ENCODE measurements at places on chromosomes 2 and 18.

DNA sequence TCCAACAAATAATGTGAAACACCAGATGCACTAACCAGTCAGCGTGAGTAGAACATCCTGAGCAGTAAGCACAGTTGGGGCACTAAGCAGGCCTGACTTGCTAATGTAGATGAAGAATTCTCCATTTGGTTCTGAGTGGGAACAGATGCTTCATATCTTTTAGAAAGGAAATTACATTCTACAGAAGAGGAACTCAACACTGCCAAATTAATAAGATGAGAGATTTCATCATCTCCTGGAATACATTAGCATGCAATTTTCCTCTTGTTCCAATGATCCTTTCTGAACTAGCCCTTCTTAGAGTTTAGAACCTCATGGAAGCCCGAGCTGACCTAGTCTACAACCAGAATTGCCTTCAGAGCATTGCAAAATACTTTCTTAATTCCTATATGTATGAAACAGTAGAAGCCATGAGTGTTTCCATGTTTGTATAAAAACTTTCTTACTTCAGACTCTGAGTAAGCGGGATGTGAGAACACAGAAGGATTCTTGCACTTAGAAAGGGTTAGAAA, 34.8 kb downstream of the COL5A2 start:
- DNase-seq = no peak

GRCh38 chr18:7303316-7304060, 72.6 kb downstream of the LRRC30 start:
- DNase-seq = no peak

GRCh38 chr2:70888923-70889715, 46.6 kb upstream of the ATP6V1B1 start:
- no peak for DNase-seq

DNA sequence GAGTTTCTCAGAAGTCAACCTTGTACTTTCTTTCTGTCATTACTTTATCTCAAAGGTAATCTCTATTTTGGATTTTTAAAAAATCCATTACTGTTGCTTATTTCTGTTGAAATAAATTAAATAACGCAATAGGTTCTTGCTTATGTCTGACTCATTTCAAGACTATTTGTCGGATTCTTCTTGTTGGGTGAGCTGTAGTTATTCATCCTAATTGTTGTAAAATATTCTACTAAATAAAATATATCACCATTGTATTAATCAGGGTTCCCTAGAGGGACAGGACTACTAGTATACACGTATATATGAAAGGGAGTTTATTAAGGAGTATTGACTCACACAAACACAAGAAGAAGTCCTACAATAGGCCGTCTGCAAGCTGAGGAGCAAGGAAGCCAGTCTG, 403.9 kb upstream of the CYRIA start:
- no peak for DNase-seq

DNA sequence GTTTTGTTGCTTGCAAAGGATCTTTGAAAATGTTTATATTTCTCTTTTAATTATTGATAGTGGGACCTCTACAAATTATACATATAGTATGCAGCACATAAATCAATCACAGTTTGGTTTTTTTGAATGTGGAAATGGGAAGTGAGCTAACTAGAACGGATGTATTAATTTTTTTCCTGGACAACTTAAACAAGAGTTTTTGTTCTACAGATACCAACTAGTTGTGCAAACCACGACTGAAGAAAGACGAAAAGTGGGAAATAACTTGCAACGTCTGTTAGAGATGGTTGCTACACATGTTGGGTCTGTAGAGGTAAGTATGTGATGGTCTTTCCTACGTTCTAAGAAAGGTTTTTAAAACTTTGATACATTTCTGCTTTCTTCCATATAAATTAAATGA, 39.2 kb downstream of the NDC80 start:
- no peak for DNase-seq

GRCh38 chr2:128789221-128789620, 470.6 kb upstream of the HS6ST1 start:
- no peak for DNase-seq

DNA sequence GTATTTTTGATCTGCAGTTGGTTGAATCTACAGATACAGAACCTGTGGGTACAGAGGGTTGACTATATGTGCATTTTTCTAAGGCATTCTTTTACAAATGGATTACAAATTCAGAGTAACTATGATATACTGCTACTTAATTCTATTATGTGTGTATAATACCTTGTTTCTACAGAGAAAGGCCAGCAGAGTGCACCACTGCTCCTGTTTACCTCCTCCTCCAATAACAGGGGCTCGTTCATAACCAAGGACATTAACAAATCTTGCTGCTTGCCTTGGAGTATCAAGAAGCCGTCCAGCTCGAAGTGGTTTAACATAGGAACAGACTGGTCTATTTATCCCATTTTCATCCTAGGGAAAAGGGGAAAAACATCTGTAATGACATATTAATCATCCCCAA, 16.4 kb downstream of the CEP76 start:
- DNase-seq = peak; percentile 18

- DNase-seq = no peak
These were observed 257.0 kb downstream of the DPP10 start for GRCh38 chr2:114699423-114699944.

DNA sequence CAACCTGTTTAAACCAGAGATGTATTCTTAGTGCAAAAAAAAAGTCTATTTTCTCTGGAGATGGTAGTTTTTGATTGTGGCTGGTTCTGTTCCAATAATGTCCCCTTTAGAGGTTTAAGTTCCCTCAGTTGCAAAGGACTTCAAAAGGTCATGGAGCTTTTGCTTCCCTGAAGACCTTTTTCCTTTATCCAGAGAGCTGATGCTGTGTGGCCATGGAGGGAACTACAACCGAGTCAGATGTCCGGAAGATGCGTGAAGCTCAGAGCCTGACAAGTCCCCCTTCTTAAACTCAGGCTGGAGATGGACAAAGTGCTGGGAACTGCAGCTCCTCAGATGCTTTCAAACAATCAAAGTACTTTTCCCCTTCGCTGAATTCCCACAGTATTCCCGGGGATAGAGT, 176.1 kb downstream of the TMEM18 start:
- no peak for DNase-seq

GRCh38 chr2:69950241-69950640, 11.2 kb downstream of the ASPRV1 start:
- DNase-seq = no peak

GRCh38 chr2:25417715-25418369, 76.1 kb upstream of the DNMT3A start:
- no peak for DNase-seq

DNA sequence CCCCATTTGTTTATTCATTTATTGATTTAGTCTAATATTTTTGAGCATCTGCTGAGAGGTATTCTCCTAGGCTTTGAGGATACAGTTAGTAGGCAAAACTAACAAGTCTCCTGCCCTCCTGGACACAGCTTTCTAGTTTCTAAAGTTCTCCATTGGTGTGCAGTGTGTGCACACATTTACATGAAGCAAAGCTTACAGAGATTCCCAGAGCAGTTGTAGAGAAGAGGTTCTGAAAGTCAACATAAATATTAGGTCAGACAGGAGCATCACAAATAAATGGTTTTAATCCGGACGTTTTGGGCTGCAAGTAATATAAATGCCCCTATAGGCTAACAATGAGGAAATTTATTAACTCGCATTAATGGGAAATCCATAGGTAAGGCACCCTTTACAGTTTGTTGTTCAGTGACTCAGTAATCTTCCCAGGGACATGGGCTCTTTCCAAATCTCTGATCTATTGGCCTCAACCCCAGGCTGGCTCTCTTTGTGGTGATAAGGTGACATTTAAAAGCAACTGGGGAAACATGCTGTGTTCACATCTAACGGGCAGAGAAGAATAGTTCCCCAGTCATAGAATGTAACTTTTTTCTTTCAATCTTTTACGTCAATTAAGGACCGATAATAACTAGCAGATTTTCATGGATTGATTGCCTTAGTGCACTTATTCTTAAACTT, 407.2 kb downstream of the PTPRM start:
- no peak for DNase-seq

- DNase-seq = no peak
These were observed 113.6 kb upstream of the TTC39C start for GRCh38 chr18:23900994-23901393.

GRCh38 chr18:35411625-35412351, 34.7 kb upstream of the ZNF396 start:
- no peak for DNase-seq

- DNase-seq = peak; percentile 29
These were observed 25.9 kb downstream of the CD8A start for GRCh38 chr2:86764661-86765309.

DNA sequence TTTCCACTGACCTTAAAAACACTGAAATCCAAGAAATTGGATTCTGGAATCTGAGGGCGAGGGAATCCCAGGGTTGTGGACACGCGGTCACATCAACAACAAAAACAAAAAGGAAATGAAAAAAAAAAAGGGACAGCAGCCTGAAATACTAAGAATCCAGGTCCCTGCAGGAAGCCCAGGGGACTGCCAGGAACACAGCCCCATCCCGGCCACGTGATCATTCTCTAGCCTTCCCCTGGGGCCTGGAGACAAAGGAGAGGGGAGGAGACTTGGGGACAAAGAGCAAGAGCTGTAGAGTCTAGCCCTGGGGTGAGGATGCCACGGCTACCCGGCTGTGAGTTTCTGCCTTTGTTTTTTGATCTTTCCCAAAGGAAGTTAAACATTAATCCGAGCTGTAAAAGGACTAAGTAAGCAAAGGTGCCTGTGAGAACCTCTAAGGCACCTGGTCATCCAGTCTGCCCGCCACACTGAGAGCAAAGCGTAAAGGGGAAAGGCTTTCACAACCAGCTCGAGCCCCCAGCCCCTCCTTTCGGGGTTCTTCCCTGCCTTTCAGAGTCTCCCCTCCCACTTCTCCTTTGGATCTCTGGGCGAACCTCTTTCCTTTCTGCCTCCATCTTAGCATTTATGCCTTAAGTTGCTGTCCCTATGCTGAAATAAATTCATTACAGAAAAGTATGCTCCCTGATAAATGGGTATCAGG, 57.9 kb upstream of the MSH2 start:
- DNase-seq = peak; percentile 97

GRCh38 chr2:64975232-64975821, 13.9 kb upstream of the SLC1A4 start:
- DNase-seq = no peak

DNA sequence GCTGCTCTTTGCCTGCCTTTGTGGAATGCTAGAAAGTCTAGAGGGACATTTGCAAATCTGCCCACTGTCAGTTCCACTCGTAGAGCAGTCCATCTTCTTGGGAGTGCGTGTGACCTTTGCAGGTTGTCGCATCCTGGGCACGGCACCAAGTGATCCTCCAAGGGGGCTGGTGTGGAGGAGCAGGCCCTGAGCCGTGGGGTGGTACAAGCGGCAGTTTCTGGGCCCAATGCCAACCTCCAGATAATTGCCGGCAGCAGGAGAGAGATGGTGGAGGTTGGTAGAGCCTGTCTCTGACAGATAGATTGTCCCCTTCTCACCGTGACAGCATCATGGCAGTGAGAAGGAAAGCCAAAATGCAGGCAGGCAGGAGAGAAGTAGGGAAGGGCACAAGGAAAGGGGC, 150.7 kb upstream of the SLC14A2 start:
- peak; percentile 56 for DNase-seq

DNA sequence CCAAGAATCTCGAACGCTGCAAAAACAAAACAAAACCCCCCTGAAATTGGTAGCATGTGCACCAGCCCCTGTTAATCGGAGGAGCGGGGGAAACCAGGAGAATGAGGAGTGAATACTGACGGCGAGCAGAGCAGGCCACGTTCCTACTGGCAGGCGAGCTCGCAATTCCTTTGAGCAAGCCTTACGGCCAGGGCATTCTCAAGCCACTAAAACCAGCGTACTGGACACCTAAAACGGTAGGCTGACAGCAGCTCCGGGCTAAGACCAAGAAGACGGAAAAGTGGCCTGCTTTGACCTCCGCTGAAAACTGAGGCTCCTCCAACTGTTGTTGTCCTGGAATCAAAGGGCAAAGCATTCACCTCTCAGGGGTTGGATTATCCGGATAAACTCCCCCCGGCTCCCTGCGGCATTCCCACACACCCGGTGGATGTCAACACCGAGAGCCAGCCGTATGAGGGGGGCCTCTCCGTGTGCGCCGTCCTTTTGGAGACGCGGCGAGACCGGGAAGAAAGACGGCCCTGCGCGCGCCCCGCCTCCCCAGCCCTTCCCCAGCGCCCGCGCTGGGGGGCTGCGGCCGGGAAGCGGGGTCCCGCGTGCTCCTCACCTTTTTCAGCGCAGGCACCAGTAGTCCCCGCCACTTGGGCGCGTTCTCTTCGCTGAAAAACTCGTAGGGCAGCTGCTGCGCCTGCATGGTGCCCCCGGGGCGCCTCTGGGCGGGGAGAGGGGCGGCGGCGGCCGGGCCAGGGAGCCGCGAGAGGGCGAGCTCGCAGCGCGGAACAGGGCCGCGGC, 925 bp downstream of the SOS1 start:
- DNase-seq = peak; percentile 23

DNA sequence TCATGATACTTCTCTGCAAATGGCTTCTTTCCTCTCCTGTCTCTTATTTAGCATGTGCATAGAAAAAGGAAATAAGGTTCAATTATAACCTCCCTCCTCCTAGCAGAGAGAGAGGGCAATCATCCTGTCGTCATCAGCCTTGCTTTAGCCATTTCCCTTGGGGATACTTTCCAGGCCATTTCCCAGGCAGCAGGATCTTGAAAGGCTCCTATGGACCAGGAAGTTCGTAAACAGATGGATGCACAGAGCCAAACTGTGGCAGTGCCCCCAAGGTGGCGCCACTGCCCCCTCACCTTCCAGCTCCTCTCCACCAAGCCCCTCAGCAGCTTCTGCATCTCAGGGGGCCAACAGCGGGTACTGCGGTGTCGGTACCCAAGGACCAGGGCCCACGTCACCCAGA, 157.4 kb downstream of the DTNA start:
- DNase-seq = peak; percentile 48

DNA sequence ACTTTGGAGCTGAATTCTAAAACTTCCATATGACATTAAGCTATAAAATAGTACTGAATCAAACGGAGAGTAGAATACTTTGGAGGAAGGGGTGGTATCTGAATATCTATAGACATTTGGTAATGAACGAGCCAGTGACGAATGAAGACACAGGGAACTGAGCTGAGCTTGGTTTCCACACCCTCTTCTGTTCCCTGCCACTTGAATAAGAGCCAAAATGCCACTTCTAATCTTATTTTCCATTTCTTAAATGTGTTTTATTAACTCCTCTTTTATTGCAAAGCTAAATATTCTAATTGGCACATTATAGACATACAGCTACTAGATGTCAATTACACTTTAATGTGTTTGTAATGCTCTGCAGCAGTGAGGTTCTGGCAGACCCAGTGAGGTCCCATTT, 76.1 kb downstream of the AFF3 start:
- no peak for DNase-seq

- DNase-seq = no peak
These were observed 68.9 kb downstream of the CAPN13 start for GRCh38 chr2:30738141-30738911.

DNA sequence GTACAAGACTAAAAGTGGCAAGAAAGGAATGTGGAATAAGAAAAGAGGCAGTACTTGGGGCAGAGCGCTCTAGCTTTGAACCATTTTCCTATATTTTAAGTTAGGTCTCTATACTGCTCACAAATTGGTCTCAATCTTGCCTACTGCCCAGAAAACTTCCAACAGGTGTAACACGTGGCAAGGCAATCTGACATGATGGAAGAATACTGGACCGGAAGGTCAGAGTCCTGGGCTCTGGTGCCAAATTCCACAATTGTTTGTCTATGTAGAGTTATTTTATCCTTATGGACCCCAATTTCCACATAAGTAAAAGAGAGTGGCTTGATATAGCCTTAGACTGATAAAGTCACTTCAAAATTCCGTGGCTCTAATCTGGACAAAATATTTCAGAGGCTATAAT, 28.9 kb downstream of the NHEJ1 start:
- DNase-seq = no peak

GRCh38 chr2:112583497-112584133, 794 bp upstream of the CHCHD5 start:
- no peak for DNase-seq

- no peak for DNase-seq
These were observed 20.0 kb downstream of the MALT1 start for GRCh38 chr18:58691256-58691655.

Measured in NCI-H1436 (cell line).